ENCODE measurements at places on chromosomes 1 and 21.

GRCh38 chr1:6975331-6976043 lies 190.2 kb downstream of the CAMTA1 start:
- DNase-seq: no peak

DNA sequence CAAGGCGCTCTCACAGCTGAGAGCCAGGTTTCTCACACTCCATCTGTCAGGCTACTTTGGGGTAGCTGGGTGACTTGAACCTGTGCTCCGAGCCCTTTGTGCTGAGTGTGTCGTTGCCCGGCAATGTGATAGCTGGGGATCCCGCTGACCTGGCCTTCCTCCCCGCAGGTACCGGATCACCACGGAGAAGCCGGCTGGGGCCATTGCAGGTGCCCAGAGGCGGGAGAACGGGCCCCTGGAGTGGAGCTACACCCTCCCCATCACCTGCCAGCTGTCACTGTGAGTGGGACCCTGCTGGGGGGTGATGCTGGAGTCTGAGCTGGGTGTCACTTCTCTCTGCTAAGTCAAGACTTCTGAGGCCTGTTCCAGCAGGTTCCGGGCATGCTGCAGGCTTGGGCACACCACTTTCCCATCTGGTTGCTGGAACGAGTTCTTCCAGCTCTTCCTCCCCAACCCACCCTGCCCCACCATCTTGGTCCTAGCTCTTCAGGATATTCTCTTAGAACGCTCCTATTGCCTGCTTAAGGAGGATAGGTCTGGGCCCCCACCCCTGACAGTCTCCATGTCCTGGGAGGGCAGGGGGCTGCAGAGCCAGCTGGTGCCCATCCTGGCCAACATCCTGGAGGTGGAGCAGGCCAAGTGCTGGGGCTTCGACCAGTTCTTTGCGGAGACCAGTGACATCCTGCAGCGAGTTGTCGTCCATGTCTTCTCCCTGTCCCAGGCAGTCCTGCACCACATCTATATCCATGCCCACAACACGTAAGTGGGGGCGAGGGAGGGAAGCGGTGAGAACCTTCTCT lies 7.5 kb downstream of the IKBKE start:
- no peak for DNase-seq

- DNase-seq: no peak
Observed at GRCh38 chr1:162179121-162179520, 109.6 kb downstream of the NOS1AP start.

DNA sequence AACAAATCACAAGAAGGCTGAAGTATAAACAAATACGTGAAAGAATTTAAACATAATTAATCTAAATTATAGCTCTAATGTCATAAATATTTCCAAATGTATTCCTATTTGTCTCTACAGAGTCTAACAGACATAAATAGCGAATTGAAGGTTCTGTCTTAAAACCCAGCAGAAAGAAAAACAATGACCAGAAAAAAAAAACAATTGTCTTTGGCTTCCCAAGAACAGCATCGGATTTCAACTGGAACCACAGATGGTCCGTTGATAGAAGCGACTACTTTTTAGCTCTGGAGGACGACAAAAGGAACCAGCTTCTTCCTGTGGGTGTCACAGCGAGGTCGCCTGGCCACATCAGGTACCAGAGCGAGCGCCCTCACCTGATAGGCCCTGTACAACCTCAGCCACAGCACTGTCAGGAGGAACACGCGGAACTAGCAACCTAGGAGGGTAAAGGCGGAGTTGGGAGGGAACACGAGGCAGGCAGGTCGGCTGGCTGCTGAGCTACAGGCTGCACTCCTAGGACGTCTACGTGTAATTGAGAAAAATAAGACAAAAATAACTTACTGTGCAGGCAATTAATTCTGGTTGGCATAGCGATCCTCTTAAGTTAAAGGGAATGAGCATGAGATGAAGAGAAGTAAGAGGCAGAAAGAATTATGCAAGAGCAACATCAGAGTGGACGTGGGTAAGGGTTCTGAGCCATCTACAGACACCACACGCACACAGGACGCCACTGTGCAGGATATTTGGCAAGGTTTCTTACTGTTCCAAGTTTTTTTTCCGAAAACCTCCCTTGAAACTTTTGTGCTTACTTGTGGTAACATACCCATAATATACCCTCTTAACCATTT lies 16.7 kb upstream of the PRDM15 start:
- DNase-seq: no peak

GRCh38 chr1:47031059-47031458 lies 7.6 kb downstream of the CYP4X1 start:
- no peak for DNase-seq

- DNase-seq: peak; percentile 60
Observed at GRCh38 chr1:113140588-113141446, 67.8 kb downstream of the LRIG2 start.

- DNase-seq: no peak
Observed at GRCh38 chr1:217525773-217526490, 105.0 kb downstream of the GPATCH2 start.

GRCh38 chr1:175969231-175969630 lies 225.8 kb upstream of the TNR start:
- DNase-seq: no peak

Data from activated CD8-positive, alpha-beta memory T cell treated with anti-CD3 and anti-CD28 coated beads, Interleukin-2, amount 50 U/mL, for 48 hours (primary cell).